ENCODE measurements at places on chromosomes 3 and 15.

DNA sequence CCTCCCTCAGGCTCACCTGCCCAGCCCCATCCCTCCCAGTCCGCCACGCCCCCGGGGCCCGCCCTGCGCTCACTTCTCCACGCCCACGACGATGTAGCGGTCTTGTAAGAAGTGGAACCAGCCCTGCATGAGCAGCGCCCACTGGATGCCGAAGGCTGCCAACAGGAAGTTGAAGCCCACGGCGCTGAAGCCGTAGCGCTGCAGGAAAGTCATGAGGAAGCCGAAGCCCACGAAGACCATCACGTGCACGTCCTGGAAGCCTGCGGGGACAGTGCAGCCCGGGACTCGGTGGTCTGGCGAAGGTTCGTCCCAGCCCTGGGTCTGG is 9.7 kb downstream of the RHCG start:
- DNase-seq: no peak

DNA sequence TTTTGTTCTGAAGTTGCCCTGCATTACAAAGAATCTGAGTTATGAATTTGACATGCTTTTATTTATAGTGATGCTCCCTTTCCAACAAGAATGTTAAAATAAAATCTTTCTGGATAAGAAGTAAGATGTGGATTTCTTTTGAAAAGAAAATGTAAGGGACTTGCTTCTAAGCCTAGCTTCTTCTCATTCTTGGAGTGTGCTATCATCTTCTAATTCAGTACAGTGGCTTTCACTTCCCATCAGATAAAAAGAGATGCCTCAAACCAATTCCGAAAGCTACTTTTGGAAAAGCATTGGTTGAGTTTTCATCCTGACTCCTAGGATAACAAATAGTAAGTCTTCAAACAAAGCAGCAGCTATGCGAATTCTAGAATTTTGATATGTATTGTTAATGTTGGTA is 197.0 kb upstream of the ZPLD1 start:
- DNase-seq: no peak

DNA sequence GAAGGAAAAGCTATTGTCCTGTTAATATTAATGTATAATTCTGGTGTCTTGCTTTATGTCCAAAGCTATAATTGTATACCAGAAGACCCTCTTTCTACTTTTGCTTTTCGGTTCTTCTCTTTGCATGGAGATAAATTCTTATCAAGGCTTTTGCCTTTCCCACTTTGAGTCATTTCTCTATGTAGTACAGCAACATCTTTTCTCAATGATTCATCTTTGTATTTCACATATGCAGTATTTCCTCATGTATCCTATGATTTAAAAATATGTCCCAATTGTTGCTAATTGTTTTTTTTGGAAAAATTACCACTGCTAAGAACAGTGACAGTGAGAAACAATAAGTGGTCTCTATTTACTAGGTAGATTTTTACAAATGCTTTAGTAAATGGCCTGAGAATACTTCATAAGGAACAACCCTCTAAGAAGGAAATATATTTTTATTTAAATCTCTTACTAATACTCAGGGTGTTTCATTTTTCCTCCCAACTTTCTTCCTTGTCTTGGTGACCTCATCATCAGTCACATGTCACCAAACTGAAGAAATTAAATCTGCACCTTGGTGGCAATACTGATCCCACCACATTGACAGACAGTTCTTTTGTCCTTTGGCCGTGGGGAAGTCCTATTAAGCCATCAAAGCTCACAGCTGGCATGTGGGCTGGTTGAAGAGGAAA is 290.6 kb downstream of the SATB1 start:
- DNase-seq: no peak

DNA sequence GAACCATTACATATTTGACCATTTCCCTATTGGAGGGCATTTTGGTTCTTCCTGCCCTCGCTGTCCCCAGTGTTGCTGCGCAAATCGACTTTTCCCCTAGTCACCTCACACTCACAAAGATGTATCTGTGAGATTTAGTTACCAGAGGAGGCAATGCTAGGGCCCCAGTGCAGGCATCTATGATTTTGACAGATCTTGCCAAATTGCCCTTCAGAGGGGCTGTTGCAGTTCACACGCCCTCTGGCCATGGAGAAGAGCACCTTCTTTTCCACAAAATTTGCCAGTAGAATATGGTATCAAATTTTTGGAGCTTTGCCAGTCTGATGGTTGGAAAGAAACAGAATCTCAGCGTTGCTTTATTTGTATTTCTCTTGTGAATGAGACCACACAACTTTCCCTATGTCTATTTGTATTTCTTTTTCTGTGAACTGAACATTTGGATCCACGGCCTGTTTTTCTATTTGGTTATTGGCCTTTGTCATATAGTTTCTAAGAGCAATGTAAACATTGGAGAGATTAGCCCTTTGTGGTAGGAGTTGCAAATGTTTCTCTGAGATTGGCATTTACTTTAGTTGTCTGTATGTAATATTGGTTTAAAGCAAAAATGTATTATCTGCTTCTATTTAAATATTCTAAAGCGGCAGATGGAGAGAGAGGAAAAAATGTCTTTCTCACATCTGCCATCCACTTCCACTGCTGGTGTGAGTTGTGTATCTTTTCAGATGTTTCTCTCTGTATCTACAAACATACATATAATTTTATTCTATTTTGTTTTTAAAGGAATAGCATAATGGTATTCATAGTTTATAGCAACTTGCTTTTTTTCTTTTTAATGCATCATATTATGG is 66.1 kb downstream of the DNASE1L3 start:
- DNase-seq: no peak

- DNase-seq: peak; percentile 61
Observed at GRCh38 chr3:157201648-157202278, 41.8 kb upstream of the CCNL1 start.

GRCh38 chr15:51909584-51909983 is 62.0 kb downstream of the LEO1 start:
- DNase-seq: no peak

GRCh38 chr3:99351122-99351521 is 287.3 kb upstream of the COL8A1 start:
- no peak for DNase-seq

- no peak for DNase-seq
Observed at GRCh38 chr3:15310491-15311370, 21.7 kb downstream of the SH3BP5 start.

GRCh38 chr15:65873256-65873655 is 4.0 kb downstream of the RAB11A start:
- no peak for DNase-seq

GRCh38 chr3:127008236-127008635 is 25.3 kb downstream of the PLXNA1 start:
- DNase-seq: no peak

DNA sequence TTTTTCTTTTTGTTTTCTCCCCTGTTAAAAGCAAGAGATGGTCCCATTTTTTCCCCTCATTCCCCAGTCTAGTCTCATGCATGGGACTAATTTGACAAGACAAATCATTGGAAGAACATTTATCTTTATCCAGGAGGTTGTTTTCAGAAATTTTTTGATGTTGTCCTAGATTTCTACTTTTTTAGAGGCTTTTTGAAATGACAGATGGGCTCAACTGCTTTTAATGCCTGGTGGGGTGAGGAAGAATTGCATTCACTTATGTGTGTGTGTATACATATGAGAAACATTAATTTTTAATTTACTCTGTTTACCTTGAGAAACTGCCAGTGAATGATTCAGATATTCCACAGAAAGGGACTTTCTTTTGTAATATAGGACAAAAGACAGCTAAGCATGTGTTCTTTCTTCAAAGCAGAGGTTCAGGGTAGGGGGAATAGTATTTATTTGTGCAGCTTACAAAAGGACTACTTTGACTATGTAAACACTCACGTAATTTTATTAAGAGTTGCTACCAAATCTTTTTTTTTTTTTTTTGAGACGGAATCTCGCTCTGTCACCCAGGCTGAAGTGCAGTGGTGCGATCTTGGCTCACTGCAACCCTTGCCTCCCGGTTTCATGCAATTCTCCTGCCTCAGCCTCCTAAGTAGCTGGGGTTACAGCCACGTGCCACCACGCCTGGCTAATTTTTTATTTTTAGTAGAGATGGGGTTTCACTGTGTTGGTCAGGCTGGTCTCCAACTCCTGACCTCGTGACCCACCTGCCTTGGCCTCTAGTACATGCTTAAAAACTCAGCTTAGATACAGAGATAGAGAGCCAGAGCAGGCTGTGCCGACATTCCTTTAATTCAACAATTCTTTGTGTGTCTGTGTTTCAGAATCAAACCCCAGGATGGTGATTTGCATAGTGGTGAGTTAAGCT is 130.1 kb upstream of the RARB start:
- DNase-seq: no peak

DNA sequence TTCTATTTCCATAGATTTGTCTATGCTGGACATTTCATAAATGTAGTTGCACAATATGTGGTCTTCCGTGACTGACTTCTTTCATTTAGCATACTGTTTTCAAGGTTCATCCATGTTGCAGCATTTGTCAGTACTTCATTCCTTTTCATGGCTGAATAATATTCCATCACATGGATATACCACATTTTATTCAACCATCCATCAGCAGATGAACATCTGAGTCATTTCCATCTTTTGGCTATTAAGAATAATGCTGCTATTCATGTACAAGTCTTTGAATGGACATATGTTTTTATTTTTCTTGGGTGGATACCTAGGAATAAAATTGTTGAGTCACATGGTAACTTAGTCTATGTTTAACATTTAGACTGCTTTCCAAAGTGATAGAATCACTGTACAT is 99.3 kb upstream of the RAD18 start:
- no peak for DNase-seq

DNA sequence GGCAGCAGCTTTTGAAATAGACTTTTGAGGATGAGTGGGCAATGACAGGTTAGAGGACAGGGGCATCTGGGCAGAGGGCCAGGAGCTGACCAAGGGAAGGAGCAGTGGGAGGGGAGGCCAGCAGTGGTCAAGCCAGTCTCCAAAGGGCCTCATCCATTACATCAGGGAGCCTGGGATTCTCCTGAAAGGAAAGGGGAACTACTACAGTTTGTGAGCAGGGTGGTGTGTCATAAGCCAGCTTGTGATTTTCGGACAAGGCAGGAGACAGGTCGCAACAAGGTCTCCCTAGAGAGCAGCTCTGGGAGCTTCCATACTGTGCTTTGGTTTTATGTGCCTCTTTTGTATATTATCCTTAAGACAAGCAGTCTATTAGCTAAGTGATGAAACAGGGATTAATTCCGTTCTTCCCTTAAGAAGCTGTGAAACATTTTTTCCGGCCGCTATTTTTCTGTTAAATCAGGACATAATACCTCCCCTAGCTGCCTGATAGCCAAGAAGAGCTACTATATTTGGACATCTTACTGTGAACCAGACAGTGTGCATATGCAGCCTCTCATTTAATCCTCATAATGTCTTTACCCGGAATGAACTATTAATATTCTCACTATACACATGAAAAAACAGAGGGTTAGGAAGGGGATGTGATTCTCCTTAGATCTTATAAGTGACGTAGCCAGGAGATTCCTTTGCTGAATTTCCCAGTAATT is 46.4 kb downstream of the C2CD4B start:
- DNase-seq: no peak

DNA sequence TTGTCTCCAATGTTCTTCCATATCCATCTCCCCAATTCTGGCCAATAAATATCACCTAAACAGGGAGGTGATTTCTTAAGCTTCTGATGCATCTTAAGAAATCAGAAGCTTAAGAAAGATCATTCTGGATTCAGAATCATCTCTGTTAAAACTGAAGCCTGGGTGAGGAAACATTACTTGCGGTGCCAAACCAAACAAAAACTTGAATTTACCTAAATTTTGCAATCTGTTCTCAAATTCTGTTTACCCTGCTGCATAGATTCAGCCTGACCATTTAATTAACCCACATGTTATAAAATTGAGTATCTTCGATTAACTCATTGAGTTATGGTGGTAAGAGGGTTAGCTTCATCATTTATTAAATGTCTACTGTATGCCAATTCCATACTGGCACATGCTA is 204.4 kb upstream of the ZNF385D start:
- no peak for DNase-seq

DNA sequence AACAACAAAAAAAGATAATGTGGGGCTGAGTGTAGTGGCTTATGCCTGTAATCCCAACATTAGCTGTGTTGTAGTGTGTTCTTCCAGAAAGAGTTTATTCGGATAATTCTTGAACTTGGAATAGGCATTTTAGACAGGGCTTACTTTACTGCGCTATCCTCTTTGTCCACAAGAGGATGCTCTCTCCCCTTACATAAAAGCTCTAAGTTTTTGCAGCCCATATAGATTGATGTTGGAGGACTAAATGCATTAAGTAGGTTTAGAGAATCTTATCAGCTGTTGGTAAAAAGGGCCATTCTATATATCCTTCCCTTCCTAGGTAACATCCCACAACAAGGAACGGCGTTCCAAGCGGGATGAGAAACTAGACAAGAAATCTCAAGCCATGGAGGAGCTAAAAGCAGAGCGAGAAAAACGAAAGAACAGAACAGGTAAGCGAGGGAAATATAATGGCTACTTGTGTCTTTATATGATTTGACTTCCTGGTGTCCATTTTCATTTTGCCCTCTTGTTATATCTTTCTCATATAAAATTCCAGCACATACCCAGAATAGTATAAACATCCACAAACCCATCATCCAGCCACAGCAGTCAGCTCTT is 27.8 kb upstream of the ITPKA start:
- peak; percentile 33 for DNase-seq

- no peak for DNase-seq
Observed at GRCh38 chr3:56930706-56931105, 129.0 kb upstream of the ARHGEF3 start.

GRCh38 chr15:56835718-56836171 is 82.7 kb upstream of the TCF12 start:
- DNase-seq: no peak

DNA sequence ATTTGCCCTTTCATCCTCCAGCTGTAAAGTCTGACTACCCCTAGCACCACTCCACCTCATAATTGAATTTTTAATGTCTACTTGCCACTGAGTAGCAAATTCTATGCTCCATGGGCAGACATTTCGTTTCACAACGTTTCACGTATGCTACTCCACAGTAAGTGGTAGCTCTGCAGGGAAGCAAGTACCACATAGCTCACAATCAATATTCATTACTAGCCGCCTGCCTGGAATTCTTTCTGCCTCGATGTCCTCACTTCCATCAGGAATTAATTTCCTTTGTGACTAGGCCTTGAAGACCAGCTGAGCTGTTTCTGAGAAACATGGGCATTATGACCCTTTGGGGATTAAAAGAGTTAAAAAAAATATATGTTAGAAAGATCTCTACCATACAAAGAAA is 15.3 kb downstream of the NPTN start:
- no peak for DNase-seq

- DNase-seq: no peak
Observed at GRCh38 chr3:5078151-5078550, 43.9 kb upstream of the ARL8B start.

GRCh38 chr3:166993015-166993630 is 387.0 kb downstream of the ZBBX start:
- no peak for DNase-seq

- DNase-seq: no peak
Observed at GRCh38 chr15:56886363-56886931, 32.0 kb upstream of the TCF12 start.

- no peak for DNase-seq
Observed at GRCh38 chr15:91114301-91114700, 14.2 kb downstream of the SV2B start.

- no peak for DNase-seq
Observed at GRCh38 chr3:86416334-86416733, 574.6 kb downstream of the VGLL3 start.

GRCh38 chr3:49173116-49173791 is 1.9 kb downstream of the KLHDC8B start:
- peak; percentile 69 for DNase-seq

All from hematopoietic multipotent progenitor cell treated with erythropoietin and hydrocortisone succinate and interleukin-3 and kit ligand, for 17 days (in vitro differentiated cells).